Naive thymus-derived CD8-positive, alpha-beta T cell (primary cell): ENCODE measurements at places on chromosomes 16 and 17. TPM values are rescaled to one million over a fixed set of nuclear protein-coding genes. Genes with fewer than 3 reads are reported as not detected.

The TMEM92 gene
- not detected for total RNA-seq

- H3K4me1 ChIP-seq, result no peaks in the 10 kb centered on the region
- no peak overlapping the region for H3K4me3 ChIP-seq
- H3K36me3 ChIP-seq, result no peaks in the 10 kb centered on the region
- no peak for DNase-seq
Observed at GRCh38 chr17:27907976-27908558, 14.9 kb upstream of the LYRM9 start.

DNA sequence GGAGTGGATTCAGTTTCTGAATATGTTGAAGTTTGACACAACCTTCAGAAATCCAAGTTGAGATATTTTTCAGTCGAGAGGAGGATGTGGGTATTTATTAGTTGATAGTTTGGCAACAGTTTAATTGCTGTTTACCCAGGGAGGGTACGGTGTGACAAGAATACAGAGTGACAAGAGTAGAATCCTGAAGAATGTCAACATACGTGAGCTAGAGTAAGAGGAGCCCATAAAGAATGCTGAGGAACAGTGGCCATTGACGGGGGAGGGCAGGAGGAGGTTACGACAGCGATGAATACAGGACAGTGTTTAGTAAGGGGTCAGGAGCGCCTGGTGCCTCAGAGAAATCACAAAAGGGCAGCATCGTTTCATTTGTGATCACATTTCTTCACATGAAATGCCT is 76.5 kb downstream of the AATF start:
- no peaks in the 10 kb centered on the region for H3K27me3 ChIP-seq
- H3K36me3 ChIP-seq, result no peaks in the 10 kb centered on the region
- peaks cover 10% of the 10 kb centered on the region for H3K4me1 ChIP-seq
- no peak for DNase-seq
- H3K4me3 ChIP-seq, result no peak overlapping the region
- H3K27ac ChIP-seq, result peak overlapping the region; percentile 42

The HAGHL gene
- 50.1 TPM for total RNA-seq

DNA sequence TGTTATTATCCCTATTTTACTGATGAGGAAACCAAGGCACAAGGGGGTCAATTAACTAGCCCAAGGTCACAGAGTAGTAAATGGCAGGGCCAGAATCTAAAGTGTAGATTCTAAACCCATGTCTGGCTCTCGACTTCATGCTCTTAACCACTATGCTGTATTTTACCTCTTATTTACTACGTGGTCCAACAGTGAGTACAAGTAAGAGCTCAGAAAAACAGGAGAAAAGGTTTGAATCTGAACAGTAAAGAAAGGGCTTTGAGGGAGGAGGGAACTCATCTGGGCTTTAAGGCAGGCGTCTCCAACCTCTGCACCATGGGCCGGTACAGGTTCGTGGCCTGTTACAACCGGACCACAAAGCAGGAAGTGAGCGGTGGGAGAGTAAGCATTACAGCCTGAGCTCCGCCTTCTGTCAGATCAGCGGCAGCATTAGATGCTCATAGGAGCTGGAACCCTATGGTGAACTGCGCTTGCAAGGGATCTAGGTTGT is 62.9 kb downstream of the SMURF2 start:
- H3K27ac ChIP-seq, result peak overlapping the region; percentile 90
- H3K27me3 ChIP-seq, result no peaks in the 10 kb centered on the region
- H3K4me1 ChIP-seq, result peaks cover 26% of the 10 kb centered on the region

DNA sequence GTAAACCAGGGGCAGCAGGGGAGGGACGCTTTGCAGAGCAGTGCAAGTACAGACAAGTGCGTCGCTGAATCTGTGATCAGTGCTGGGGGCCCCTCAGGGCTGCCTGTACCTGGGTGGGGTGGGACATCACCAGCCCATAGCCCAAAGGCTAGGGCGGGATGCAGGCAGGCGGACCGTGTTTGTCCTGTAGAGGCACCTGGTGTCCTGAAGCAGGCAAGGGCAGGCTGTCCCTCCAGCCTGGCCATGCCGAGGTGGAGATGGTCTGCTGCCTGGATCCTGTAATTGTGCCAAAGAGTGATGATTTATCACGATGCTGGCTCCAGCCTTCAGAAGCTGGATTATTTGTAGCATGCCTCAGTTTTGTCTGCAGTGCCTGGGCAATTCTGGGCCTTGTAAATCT is 137.9 kb upstream of the GSE1 start:
- H3K27ac ChIP-seq, result no peak overlapping the region
- H3K27me3 ChIP-seq, result peaks cover 2% of the 10 kb centered on the region
- no peak for DNase-seq
- H3K4me1 ChIP-seq, result peaks cover 13% of the 10 kb centered on the region
- H3K36me3 ChIP-seq, result no peaks in the 10 kb centered on the region
- no peak overlapping the region for H3K4me3 ChIP-seq

DNA sequence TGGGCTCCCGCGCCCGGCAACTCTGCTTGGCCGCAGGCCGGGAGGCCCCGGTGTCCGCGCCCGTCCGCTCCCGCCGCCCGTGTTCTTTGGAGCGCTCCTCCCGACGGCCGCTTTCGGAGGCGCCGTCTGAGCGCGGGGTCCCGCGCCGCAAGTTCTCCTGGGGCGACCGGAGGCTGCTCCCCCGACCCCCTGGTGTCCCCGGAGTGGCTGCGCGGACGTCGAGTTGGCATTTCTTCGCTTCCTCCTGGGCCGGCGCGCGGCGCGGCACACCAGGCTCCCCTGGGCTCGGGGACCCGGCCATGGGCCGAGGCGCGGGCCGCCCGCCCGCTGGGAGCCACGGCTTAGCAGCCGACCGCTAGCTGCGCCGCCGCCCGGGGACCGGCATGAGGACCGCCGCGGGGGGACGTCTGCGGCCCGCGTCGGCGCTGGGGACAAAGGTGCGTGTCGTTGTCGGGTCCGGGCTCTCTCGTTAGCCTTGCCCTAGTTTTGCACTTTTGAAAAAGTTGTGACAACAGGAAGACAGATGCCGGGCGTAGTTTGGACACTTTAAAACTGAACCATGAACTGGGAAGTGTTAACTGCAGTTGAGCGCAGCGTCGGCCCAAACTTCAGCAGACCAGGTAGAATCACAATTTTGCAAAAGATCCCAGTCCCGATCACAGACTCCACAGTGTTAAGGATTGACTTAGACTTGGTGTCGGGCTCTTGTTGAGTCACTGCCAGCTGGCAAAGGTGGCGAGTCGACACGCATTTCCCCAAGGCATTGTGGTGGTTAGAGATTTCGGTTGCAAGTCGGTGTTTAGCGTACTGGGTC is 700 bp downstream of the UBN1 start:
- peak overlapping the region; percentile 87 for H3K4me3 ChIP-seq
- no peaks in the 10 kb centered on the region for H3K27me3 ChIP-seq
- H3K36me3 ChIP-seq, result no peaks in the 10 kb centered on the region
- peak; percentile 1 for DNase-seq
- peak overlapping the region; percentile 88 for H3K27ac ChIP-seq
- H3K4me1 ChIP-seq, result peaks cover 64% of the 10 kb centered on the region

- H3K36me3 ChIP-seq, result no peaks in the 10 kb centered on the region
- no peak overlapping the region for H3K4me3 ChIP-seq
- DNase-seq, result no peak
- no peaks in the 10 kb centered on the region for H3K4me1 ChIP-seq
- peaks cover 3% of the 10 kb centered on the region for H3K27me3 ChIP-seq
Observed at GRCh38 chr17:76927577-76927976, 59.4 kb downstream of the MGAT5B start.

GRCh38 chr16:55539049-55539448 is 27.4 kb upstream of the CAPNS2 start:
- DNase-seq, result no peak
- no peaks in the 10 kb centered on the region for H3K4me1 ChIP-seq
- H3K36me3 ChIP-seq, result no peaks in the 10 kb centered on the region
- H3K27me3 ChIP-seq, result no peaks in the 10 kb centered on the region
- H3K4me3 ChIP-seq, result no peak overlapping the region
